ENCODE measurements at places on chromosomes 5 and 9. TPM values are rescaled to one million over a fixed set of nuclear protein-coding genes. Genes with fewer than 3 reads are reported as not detected.

DNA sequence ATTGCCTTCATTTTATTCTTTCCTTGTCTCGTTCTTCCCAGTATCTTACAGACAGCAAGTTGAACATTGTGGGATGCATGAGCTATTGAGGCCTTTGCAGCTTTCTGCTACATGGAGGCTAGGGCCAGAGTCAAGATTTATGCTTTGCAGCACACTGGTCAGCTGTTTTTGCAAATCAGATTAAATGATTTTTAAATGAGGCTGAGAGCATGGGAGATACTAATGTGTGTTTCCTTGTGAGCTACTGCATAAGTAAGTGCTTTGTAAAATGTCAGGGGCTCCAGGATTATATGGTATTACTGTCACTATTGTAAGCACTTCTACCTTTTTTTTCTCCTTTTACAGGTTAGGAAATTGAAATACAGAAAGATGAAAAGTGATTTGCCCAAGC lies 111.0 kb upstream of the CDKN2B start:
- H3K4me3 ChIP-seq: no peak overlapping the region
- H3K27me3 ChIP-seq: no peaks in the 10 kb centered on the region
- no peak for DNase-seq
- no peaks in the 10 kb centered on the region for H3K36me3 ChIP-seq

DNA sequence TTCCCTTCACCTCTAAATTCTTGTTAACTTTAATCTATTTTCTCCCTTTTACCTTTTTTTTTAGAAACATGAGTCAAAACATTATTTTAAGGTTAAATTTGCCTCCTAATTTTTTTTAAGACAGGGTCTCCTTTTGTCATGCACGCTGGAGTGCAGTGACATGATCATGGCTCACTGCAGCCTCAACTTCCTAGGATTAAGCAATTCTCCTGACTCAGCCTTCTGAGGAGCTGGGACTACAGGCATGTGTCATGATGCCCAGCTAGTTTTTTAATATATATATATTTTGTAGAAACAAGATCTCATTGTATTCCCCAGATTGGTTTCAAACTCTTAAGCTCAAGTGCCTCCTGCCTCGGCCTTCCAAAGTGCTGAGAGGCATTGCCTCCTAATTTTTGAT lies 424.7 kb upstream of the FAM174A start:
- H3K36me3 ChIP-seq: no peaks in the 10 kb centered on the region
- no peaks in the 10 kb centered on the region for H3K4me1 ChIP-seq
- H3K27ac ChIP-seq: no peak overlapping the region
- no peaks in the 10 kb centered on the region for H3K27me3 ChIP-seq
- no peak for DNase-seq

DNA sequence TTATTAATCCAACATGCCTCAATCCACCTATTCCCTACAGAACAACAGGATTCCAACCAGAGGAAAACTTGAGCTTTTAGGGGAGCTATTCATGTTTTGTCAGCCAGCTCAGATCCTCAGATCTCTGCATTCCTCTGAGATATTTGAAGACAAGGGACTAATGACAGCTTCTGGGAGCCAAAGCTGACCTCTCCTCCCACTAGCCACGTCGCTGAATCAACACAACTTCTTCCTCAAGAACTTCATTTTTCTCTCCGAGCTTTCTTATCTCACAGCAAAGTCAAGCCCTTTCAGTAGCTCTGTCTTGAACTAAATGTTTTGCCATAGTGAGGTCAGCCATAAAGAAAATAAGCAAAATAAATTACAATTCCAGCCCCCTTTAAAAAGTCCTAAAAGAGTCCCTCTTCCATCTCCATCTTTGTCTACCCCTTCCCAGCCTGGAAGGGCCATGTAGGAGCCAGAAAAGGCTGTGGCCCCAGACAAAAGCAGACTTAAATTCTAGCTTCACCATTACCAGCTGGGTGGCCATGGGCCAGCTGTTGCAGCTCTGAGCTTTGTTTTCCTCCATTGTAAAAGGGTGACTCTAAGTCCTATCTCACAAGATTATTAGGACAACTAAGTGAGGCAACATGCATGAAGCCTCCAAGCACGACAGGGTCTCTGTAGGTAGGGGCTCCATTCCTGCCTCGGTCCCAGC lies 65.0 kb downstream of the HSD17B3 start:
- peaks cover 8% of the 10 kb centered on the region for H3K27me3 ChIP-seq
- no peaks in the 10 kb centered on the region for H3K36me3 ChIP-seq
- H3K27ac ChIP-seq: peak overlapping the region; percentile 30
- no peak overlapping the region for H3K4me3 ChIP-seq
- no peak for DNase-seq

- H3K36me3 ChIP-seq: no peaks in the 10 kb centered on the region
- no peak overlapping the region for H3K4me3 ChIP-seq
- peaks cover 17% of the 10 kb centered on the region for H3K4me1 ChIP-seq
- no peak overlapping the region for H3K27ac ChIP-seq
These were observed 1.6 kb upstream of the TCF7 start for GRCh38 chr5:134112726-134113362.

The IFNA21 gene
- total RNA-seq: not detected

The PCDHAC1 gene
- total RNA-seq: 3.7 TPM

The SPAAR gene
- total RNA-seq: 13.5 TPM
